Daoy (cell line): ENCODE measurements at places on chromosomes 7 and 10. TPM values are rescaled to one million over a fixed set of nuclear protein-coding genes. Genes with fewer than 3 reads are reported as not detected.

Gene ASZ1
- not detected in 2 replicates for total RNA-seq

Gene NOS3
- total RNA-seq, result 0.39 and 0.46 TPM in 2 replicates

Gene MUC12
- 1.4 and 8.7 TPM in 2 replicates for total RNA-seq

Gene NODAL
- total RNA-seq, result not detected in 2 replicates

Gene CARD11
- 4.5 and 4.7 TPM in 2 replicates for total RNA-seq

Gene DGKI
- total RNA-seq, result 26.1 and 29.9 TPM in 2 replicates

Gene CHCHD3
- total RNA-seq, result 280 and 341 TPM in 2 replicates

Gene PARP12
- total RNA-seq, result 22.8 and 34.8 TPM in 2 replicates

Gene SEMA3A
- total RNA-seq, result 14.2 and 14.3 TPM in 2 replicates

Gene EVX1
- not detected in 2 replicates for total RNA-seq

Gene PSD
- 0.29 TPM in 1 of 2 replicates, not detected in the other for total RNA-seq

Gene PRF1
- not detected in 2 replicates for total RNA-seq

Gene CPA4
- 85.6 and 98.8 TPM in 2 replicates for total RNA-seq

Gene KCNH2
- 0.80 and 1.3 TPM in 2 replicates for total RNA-seq

Gene LRIT1
- not detected in 2 replicates for total RNA-seq

Gene TYW1B
- total RNA-seq, result 1.9 and 4.5 TPM in 2 replicates

Gene EIF4EBP2
- total RNA-seq, result 18.5 and 19.2 TPM in 2 replicates

Gene C10orf105
- total RNA-seq, result not detected in 2 replicates

Gene ABCA13
- under 0.01 and 0.06 TPM in 2 replicates for total RNA-seq

Gene MYL7
- total RNA-seq, result not detected in 2 replicates

Gene SKIDA1
- 0.29 and 1.3 TPM in 2 replicates for total RNA-seq

Gene ANXA8L1
- total RNA-seq, result 26.7 and 38.1 TPM in 2 replicates

Gene ERVW-1
- not detected in 2 replicates for total RNA-seq

Gene PRSS2
- not detected in 2 replicates for total RNA-seq

Gene HOXA2
- 11.4 and 12.1 TPM in 2 replicates for total RNA-seq

Gene ARMC3
- total RNA-seq, result not detected in 2 replicates

Gene CDHR1
- total RNA-seq, result not detected in 2 replicates

Gene BUD23
- total RNA-seq, result 160 and 173 TPM in 2 replicates

Gene ACTL6B
- total RNA-seq, result not detected in 2 replicates

Gene SLC16A9
- 11.7 and 13.7 TPM in 2 replicates for total RNA-seq

Gene CASD1
- 12.5 and 15.5 TPM in 2 replicates for total RNA-seq

Gene PITX3
- total RNA-seq, result not detected in 2 replicates

Gene MEST
- total RNA-seq, result 566 and 568 TPM in 2 replicates

Gene GNG11
- 14.7 and 21.6 TPM in 2 replicates for total RNA-seq

Gene TRIM73
- total RNA-seq, result 0.23 and 0.71 TPM in 2 replicates

Gene VOPP1
- 144 and 170 TPM in 2 replicates for total RNA-seq

Gene PAPSS2
- total RNA-seq, result 6.3 and 9.9 TPM in 2 replicates

Gene NPC1L1
- not detected in 2 replicates for total RNA-seq

Gene PVRIG
- not detected in 2 replicates for total RNA-seq

Gene ZNF425
- total RNA-seq, result 1.3 and 1.4 TPM in 2 replicates

Gene PIP
- not detected in 2 replicates for total RNA-seq

Gene TRPV6
- total RNA-seq, result not detected in 2 replicates

Gene EEPD1
- 6.1 and 10.7 TPM in 2 replicates for total RNA-seq

Gene PTPN20
- not detected in 2 replicates for total RNA-seq

Gene CYP3A4
- 0.09 and 0.11 TPM in 2 replicates for total RNA-seq

Gene MAGI2
- total RNA-seq, result 0.06 and 0.34 TPM in 2 replicates

Gene CYP2C8
- not detected in 2 replicates for total RNA-seq

Gene ABCB1
- total RNA-seq, result 11.8 and 18.9 TPM in 2 replicates

Gene FAM204A
- total RNA-seq, result 91.3 and 97.8 TPM in 2 replicates

Gene GSTO2
- 0.06 and 0.48 TPM in 2 replicates for total RNA-seq

Gene NPY4R
- not detected in 2 replicates for total RNA-seq

Gene SND1
- total RNA-seq, result 228 and 229 TPM in 2 replicates

Gene HERC4
- 29.2 and 36.6 TPM in 2 replicates for total RNA-seq

Gene PRKG1
- total RNA-seq, result 1.5 TPM in 2 replicates
